Sciatic nerve (tissue), 2 donors: ENCODE measurements at places on chromosomes 7 and 10. TPM values are rescaled to one million over a fixed set of nuclear protein-coding genes. Genes with fewer than 3 reads are reported as not detected.

DNA sequence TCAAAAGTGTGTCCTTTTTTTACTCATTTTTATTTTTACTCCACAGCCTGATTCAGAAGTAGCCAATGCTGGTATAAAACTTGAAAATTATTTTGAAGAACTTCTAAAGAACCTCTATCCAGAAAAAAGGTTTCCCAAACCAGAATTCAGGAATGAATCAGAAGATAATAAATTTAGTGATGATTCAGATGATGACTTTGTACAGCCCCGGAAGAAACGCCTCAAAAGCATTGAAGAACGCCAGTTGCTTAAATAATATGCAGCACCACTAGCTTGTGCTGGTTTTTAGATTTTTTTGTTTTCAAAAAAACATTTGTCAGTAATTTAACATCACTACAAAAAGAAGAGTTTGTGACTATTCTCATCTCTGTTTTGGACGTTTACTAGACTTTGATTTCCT lies 116.5 kb downstream of the SVOPL start:
- DNase-seq: no peak

DNA sequence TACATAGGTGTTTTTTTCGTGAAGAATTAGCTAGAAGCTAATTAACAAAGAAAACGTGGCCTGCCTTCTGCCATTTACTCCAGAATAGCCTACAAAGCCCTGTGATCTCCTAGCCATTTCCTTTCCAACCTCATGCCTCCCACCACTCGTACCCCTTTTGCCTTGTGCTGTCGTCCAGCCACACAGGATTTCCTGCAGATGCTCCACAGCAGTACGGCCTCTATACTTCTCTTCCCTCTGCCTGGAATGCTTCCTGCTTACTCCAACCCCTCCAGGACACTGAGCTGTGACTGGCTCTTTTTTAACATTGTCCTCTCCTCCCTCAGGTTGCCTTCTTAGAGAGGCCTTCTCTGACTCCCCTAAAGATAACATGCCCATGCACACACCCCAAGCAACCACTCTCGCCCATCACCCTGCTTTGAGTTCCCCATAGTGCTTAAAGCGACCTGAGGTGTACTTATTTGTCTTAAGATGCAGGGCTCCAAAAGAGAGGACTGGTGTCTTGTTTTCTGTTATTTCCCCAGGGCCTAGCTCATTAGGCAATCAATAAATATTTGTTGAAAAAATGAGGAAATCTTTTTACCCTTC lies 32.7 kb downstream of the STK17A start:
- DNase-seq: no peak

DNA sequence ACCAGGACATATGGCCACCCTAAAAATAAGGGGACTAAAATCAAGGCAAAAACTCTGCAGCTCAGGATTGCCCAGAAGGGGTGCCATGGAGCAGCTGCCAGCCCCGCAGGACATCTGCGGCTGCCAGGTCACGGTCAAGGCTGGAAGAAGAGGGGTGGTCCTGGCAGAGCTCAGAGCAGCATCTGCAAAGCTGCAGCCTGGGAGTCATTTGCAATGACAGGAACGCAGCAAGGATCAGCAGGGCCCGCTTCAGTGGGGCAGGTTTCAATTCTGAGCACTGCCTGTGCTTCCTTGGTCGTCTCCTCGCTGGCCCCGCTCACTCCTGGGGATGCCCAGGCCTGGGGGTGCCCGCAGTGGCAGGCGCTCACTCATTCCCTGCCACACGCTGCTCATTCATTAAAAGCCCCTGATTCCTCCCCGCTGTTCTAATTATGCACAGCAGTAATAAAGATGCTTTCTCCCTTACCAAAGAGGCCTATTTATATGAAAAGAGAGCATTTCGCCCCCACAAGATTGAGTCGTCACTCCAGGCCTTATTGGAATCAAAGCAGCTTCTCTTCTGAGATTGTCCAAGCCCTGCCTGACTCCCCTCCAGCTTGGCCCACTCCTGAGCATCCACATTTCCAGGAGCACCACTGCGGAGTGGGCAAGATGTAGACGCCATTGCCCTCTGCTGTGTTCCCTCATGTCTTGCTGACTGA lies 4.6 kb downstream of the HSPA12A start:
- no peak for DNase-seq

PPP1R9A gene
- total RNA-seq: 47.9 TPM

- no peak for DNase-seq
Measured at GRCh38 chr7:101519324-101520023, 109.6 kb downstream of the MYL10 start.

GRCh38 chr10:397321-398068 lies 262.2 kb downstream of the ZMYND11 start:
- no peak for DNase-seq

SFRP4 gene
- total RNA-seq: 261 TPM

DNA sequence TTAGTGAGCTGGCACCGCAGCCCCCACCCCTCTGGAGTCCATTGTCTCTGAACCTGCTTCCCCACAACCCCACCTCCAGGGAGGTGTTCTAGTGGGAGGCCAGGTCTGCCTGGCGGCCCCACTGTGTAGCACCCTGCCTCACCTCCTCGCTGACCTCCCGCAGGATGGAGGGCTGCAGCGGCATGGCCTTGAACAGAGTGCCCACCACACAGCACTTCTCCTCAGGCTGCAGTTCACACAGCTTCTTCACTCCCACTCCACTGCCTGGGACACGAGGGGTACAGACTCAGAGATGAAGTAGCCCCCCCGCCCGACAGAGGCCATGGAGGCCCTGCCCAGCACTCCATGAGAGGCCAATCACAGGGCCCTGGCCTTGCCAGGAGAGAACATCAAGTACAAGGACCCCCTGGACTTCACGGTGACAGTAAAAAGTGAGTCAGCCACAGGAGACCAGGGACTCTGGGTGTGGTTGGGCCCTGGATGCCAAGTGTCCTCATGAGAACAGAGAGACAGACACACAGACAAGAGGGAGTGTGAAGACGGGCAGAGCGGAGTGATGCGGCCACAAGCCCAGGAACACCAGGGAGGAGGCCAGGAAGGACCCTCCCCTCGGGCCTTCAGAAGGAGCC lies 5.4 kb downstream of the POLD2 start:
- DNase-seq: no peak

SLC18A2 gene
- 1.2 TPM for total RNA-seq

GRCh38 chr10:77669892-77670291 lies 32.3 kb upstream of the KCNMA1 start:
- no peak for DNase-seq

PDE1C gene
- 23.3 TPM for total RNA-seq

GRCh38 chr7:96093435-96093834 lies 228.5 kb downstream of the SLC25A13 start:
- no peak for DNase-seq

- DNase-seq: no peak
Measured at GRCh38 chr10:58436071-58436470, 50.9 kb downstream of the TFAM start.

CYP17A1 gene
- total RNA-seq: 0.18 TPM

DNA sequence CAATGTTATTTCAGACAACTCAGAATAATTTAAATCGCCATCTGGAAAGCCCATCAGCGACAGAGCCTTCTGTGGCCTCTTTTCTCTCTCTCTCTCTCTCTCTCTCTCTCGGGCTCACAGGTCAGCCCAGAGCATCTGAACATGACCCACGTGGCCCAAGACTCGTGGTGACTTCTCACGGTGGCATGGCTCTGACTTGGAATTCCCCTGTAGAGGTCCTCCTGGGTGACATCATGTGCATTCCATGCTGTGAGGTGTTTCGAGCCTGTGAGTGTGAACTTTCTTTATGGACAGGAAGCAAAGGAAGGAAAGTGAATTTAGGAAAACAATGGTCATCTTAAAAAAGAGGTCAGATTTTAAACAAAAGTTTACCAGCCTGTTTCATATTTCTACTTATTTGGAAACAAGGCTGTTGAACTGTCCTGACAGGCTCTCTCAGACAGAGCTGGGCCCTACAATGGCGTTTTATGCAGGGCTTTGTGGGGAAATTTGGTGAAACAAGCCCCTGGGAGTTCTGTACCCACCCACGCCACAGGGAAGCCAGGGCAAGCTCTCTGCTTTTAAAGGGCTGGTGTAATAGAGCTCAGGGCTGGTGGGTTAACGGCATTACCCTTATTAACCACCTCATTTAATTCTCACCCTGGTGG lies 359.7 kb upstream of the ZNF32 start:
- DNase-seq: no peak

POLR2J2 gene
- 20.6 TPM for total RNA-seq

DNA sequence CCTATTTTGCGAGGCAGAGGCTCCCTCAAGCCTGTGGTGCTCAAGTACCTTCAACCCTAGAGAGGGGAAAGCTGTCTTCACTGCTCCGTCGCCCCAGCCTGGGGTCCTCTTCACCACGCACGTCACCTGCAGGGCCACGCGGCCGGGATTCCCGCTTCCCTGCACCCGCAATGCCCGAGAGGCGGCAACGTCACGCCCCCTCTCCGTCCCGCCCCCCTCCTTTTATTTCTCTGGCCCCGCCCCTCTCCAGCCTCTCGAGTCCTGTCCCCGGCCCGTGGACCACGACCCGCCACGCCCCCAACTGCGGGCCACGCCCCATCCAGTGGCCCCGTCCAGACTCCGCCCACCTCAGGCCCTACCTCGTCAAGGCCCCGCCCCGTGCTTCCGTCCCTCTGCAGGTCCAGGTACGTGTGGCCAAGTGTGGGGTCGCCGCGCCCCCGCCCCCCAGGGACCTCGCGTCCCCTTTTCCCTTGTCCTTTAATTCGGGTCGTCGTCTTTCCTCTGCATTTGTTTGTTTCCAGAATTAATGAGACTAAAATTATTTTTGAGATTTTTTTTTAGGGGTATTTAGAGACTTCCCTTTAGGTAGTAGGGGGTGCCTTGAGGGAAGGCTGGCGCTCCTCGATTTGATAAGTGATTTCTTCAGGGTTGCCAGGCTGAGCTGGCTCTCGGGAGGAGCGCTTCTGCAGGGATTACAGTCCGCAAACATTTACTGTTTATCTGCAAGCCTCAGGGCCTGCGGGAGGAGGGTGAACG lies 69.8 kb upstream of the BAIAP2L1 start:
- DNase-seq: no peak

AASS gene
- 54.3 TPM for total RNA-seq

DNA sequence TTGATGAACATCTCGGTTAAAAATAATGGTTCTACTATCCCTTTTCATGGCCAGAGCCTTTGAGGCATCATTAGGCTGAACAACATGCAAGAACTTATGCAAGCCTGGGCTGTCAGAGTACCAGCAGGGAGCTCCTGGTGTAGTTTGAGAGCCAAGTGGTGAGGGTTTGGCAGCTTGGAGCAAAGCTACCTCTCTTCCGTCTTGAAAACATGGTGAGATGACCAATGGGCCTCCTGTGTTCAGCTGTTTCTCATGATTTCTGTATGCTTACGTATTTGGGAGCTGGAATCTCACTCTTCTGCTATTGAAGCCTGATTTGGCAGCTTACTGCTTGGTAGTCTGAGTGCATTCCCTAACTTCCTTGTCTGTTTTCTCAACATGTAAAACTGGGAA lies 150.4 kb downstream of the CXCL12 start:
- no peak for DNase-seq

GRCh38 chr10:24848195-24848594 lies 104.2 kb downstream of the PRTFDC1 start:
- no peak for DNase-seq

DNA sequence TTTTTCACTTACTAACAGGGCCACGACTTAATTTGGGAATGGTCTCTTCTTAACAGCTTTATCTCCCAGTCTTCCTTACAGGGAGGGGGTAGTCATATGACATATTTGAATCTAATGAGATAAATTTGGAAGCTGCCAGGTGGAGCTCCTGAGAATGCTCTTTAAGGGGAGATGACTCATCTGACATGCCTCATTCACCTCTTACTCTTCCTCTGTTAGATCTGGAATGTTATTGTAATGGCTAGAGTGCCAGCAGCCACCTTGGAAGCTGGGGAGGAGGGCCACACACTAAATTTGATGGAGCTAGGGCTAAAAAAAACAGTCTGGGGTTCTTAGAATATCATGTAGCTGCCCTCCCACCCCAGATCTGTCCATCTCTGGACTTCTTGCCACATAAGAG lies 22.7 kb downstream of the HECW1 start:
- DNase-seq: no peak

GRCh38 chr10:29958440-29958839 lies 100.9 kb downstream of the JCAD start:
- no peak for DNase-seq

GRCh38 chr10:20175719-20176118 lies 359.5 kb downstream of the PLXDC2 start:
- no peak for DNase-seq

DNA sequence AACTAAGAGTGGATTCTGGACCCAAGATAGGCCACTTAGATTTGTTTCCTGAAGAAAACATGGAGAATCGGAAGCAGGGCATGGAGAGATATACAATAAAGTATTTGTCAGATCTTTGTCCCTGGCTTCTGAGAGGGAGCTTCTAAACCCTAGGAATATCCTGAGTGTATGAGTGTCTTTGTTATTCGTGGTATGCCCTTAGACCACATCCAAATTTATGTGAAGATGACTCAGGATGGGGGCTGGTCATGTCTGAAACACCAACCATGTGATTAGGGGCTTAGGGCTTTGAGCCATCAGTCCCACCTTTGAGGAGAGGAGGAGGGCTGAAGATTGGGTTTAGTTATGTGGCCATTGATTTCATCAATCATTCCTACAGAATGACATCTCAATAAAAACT lies 69.7 kb upstream of the PLPP4 start:
- DNase-seq: no peak

DNA sequence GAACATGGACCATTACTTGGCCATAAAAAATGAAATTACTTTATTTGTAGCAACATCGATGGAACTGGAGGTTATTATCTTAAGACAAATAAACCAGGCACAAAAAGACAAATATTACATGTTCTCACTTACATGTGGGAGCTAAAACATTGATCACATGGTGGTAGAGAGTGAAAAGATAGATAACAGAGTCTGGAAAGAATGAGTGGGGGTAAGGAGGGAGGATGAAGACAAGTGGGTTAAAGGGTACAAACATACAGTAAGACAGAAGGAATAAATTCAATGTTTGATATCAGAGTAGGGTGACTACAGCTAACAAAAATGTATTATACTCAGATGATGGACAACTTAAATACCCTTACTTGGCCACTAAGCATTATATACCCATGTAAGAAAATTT lies 100.0 kb upstream of the WNT16 start:
- no peak for DNase-seq

DNA sequence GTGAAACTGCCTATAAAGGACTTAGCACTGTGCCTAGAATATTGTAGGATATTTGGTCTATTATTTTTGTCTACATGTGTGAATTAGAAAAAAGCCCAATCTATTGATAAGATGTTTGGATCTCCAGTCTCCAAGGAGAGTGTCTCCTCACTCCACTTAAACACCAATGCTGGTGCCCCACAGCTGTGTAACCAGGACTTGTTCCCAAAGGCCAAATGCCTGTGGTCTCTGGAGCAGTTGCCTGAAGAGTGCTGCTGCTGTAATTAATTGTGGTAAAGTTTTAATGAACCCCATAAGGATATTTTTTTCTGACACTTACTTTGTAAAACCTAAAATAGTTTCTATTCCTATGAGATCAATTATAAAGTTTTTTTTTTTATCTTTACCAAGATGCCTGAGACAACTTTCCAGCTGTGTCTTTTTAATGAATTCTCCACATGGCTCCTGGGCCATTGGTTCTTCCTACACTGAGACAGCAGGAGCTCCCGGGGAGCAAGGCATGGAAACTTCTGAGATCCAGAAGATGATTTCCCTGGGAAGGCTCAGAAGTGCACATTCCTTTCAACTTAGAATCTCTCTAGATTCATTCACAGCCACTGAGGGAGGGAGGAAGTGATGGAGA lies 11.2 kb upstream of the OR2A5 start:
- no peak for DNase-seq

- DNase-seq: no peak
Measured at GRCh38 chr10:31072451-31072850, 40.8 kb upstream of the ZNF438 start.

HMX2 gene
- total RNA-seq: not detected
